Stimulated activated naive CD4-positive, alpha-beta T cell treated with Interleukin-2 at 50 U/mL for 16 hours (primary cell): ENCODE measurements at places on chromosomes 11 and 22.

- no peak for DNase-seq
These were observed 72.1 kb downstream of the ATXN10 start for GRCh38 chr22:45743687-45744086.

DNA sequence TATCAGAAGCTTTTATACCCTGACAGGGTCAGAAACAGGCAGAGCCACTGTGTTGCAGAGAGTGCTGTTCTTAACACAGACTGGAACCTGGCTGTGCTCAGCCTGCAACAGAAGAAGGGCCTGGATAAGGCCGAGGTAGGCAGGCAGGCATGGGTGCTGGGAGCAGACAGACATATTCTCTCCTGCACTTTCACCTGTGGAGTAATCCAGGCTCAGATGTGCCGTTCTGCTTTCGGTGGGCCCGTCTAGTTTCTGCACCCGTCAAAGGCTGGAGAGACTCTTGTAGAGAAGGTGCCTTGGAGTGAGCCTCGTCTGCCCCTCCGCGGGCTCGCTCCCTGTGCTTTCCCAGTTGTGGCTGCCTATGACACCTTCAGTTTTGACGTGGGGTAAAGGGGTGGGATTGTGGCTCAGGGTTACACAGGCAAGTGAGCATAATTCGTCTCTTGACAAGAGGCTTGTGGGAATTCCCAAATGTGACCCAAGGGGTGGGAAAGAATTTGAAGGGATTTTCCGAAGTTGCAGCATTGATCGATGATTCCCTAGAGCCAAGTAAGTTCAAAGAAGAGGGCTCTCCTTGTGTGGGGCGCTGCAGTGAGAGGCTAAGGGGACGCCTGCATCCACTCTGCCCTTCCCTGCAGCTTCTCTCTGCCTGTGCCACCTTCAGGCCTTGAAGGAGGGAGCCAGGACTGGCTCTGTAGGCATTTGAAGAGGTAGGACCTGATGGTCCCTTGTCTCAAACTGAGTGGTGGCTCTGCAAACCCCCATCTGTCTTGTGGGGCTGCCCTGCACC, 16.2 kb upstream of the ST3GAL4 start:
- DNase-seq: no peak

- no peak for DNase-seq
These were observed 85.7 kb downstream of the NECTIN1 start for GRCh38 chr11:119643212-119643875.

GRCh38 chr11:36492724-36493304, 17.3 kb downstream of the TRAF6 start:
- DNase-seq: no peak

- DNase-seq: no peak
These were observed 8.5 kb downstream of the TMEM258 start for GRCh38 chr11:61783717-61784505.

GRCh38 chr11:86185381-86185750, 59.2 kb upstream of the EED start:
- no peak for DNase-seq

DNA sequence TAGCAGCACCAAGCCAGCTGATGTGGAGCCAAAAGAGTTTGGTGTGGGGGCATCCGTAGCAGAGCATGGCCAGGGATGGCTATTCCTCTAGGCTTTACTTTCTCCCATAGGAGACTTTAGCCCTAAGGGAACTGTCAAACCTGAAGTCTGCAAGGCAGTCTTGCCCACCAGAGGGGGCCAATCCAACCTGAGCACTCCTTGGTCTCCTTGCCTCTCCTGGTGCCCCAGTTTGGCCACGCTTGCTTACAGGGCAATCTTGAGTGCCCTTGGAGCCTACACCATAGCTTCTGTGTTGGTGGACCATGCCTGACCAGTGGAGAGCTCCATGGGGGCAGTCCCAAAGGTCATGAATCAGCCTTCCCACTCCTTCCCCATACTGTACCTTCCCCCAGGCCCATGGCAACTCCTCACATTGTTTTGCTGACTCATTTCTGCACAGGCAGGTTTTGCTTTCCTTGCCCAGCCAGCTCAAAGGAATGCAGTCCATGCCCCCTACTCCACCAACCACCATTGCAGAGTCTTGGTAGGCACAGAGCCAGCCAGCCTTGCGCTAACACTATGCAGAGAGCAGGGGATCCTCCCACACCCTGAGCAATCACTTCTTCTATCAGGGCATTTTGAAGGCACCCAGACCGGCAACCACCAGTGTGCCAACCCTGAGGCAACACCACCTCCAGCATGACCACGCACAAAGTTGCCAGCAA, 1421.2 kb upstream of the RAG2 start:
- DNase-seq: no peak

- no peak for DNase-seq
These were observed 90.0 kb downstream of the BCR start for GRCh38 chr22:23270212-23270733.

DNA sequence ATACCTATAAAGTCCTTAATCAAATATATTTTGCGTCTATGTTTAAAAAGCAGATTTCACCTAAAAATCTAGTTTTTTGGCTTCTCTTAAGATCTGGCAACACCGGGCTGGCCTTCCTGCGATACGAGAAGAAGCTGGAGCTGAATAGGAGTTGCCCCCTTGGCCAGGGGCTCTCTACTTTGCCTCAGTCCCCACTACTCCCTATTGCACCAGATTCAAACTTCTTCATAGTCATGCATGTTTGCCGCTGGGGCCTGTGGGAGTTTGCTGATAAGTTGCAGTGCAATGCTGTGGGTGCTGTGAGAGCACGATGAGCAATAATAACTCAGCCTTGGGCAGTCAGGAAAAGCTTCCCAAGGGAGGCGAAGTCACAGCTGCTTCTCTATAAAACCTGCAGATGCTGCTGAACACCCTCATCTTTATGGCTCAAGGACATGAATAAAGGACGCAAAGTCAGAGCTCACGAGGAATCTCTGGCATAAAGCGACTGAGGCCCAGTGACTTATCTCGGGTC, 15.2 kb upstream of the EIF3D start:
- no peak for DNase-seq

GRCh38 chr22:19149991-19150390, at the start of gene GSC2:
GSC2 (minus strand) TSS chr22:19150292; CDS start chr22:19150283, 9 bp downstream.
- no peak for DNase-seq

GRCh38 chr11:2742611-2743426, 43.0 kb upstream of the KCNQ1OT1 start:
- no peak for DNase-seq

- DNase-seq: no peak
These were observed 21.6 kb upstream of the BBOX1 start for GRCh38 chr11:27018902-27019529.

GRCh38 chr11:29957431-29957830, 59.4 kb downstream of the KCNA4 start:
- DNase-seq: no peak

DNA sequence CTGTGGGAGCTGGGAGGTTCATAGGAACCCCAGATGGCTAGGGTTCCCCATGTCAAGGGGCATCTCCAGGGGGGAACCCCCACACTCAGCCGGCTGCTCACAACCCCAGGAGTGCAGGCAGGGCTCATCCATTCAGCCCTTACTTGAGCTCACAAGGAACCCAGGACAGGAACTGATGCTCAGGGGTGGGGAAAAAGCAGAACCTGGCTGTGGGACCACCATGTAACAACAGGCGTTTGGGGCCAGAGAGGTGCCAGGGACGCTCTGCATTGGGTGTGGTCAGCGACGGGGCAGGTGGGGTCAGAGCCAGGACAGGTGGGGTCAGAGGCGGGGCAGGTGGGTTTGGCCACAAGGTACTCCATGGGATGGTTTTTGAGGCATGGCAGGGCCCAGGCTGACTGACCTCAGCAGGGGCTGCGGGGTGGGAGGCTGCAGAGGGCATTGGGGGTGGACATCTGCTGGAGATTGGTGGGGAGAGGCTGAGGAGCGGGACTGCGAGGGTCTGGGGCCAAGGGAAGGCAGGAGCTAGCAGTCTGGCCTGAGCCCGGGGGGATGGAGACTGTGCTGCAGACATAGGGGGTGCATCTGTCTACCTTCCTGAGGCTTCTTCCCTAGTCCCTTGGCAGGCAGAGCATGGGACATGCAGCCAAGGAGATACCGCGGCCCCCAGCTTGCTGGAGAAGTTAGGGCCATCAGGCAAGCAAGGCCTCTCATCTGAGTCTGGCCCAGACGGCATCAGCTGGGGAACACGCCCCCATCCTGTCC, 34.0 kb upstream of the CARS1 start:
- no peak for DNase-seq

DNA sequence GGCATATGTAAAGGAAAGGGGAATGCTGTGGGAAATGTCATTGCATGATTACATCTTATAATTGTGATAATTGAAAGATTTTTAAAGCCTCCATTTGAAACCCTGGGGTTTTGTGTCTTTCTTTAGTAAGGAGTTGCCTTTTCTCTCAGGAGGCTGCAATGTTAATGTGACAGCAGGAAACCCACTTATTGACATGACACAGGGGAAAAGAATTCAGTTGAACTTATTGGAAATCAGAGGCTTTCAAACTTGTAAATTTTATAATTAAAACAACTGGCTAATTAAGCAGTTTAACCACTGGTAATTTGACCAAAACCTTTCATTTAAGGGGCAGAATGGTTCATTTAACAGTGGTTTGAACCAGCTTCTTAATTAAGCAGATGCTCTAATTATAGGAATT, 31.2 kb downstream of the MRPL48 start:
- DNase-seq: no peak

DNA sequence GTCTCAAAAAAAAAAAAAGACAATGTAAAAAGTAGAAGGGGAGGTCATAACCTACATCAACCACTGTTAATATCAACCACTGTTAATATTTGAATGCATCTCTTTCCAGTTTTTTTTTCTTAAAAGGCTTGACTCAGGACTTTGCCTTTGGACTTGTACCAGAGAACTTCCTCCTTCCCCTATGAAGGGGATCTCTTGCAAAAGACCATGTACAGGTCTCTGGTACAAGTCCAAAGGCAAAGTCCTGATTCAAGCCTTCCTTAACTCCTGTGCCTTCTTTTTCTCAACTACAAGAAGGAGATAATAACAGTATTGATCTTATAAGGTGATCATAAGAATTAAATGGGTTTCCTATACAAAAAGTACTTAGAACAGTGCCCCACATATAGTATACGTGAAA, 563.5 kb downstream of the BUD13 start:
- DNase-seq: no peak

DNA sequence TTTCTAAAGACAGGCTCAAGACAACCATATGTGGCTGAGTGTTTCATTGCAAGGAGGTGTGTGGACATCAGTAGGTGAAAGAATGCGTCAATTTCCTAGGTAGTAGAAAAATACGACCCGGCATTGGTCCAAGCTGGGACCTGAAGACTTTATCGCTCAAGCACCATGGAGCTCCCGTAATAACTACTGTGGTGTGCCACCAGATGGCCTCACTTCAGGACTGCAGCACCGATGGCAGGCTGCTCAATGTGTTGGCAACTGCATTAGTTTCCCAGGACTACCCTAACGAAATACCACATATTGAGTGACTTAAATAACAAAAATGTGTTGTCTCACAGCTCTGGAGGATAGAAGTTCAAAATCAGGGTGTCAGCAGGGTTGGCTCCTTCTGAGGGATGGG, 72.4 kb upstream of the FAT3 start:
- DNase-seq: no peak

DNA sequence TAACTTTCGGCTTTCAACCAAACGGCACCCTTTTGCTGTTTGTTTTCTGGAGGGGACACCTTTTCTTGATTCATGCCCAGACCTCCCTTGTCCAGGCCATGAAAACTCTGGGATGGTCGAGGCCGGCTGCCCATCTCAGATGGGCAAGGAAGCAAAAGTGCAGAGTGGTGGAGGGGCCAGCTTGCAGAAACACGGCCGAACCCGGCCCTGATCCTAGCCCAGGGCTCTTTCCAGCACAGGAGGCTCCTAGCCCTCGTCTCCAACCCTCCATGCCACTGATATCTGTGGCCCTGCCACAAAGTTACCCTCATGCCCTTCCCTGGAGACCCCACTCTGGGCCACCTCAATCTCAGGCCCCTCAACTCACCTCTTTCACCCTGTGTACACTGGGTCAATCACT, 18.9 kb upstream of the SLC22A12 start:
- no peak for DNase-seq

GRCh38 chr22:46390652-46391301, 55.3 kb downstream of the TRMU start:
- DNase-seq: no peak

DNA sequence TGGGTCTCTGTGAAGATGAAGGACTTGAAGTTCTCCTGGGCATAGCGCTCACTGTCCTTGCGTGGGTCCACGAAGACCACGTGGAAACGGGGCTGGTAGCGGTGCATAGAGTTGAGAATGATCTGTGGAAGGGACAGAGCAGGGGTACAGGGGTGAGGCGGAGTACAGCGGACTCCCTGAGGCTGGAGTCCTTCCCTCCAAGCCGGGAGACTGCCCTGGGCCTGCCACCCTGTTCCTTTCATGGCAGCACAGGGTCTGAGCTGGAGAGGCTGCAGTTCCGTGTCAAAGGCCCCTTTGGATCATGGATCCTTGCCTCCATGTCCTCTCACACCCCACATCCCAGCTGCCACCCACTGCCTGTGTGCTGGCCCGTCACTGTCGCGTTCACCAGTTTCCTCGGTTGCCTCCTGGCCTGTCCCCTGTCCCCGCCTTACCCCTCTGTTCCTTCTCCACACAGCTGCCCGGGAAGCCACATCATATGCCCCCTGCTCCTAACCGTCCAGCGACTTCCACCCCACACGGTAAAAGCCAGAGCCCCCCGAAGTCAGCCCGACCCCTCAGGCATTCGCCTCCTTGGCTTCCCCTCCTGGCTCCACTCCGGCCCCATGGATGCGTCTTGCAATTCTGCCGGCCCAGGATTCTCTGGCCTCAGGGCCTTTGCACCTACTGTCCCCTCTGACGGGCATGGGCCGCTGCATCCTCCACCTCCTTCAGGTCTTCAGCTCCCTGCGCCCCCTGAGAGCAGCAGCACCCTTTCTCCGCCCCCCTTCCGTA, 3.4 kb upstream of the NUDT8 start:
- no peak for DNase-seq

- no peak for DNase-seq
These were observed 10.4 kb downstream of the JAML start for GRCh38 chr11:118214210-118214914.

DNA sequence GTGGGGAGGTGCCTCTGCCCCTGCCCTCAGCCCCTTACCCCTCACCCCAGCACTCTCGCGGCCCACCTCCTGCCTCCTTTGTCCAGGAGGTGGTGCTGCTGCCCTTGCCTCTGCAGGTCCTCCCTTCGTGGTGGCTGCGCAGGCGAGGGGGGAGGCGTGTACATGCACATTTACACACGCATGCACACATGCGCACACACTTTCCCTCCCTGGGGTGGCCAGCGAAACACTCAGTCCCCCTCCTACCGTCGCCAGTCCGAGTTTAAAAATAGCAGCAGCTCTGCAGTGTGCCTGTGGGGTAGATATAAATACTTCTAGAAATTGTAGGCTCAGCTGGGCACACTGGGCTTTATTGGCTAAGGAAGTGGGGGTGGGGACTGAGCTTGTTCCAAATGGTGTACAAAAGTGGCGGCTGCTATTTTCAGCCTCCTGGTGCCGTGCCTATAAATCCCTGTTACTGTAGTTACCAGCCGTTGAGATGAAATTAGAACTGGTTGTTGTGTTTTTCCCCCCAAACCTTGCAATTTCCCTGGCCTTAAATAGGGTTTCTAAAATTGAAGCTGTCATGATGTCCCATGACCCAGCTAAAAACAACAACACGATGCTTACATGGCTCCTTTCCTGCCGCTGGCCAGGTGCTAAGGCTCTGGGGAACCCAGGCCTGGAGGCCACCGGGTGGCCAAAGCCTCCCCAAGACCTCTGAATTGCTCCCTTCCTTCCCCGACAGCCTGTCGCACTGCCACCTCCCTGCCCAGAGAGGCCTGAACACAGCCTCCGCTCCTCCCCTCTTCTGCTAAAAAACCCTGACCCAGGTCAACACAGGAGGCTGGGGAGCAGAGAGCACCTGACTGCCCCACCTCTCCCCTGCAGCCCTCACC, 12.4 kb downstream of the PICK1 start:
- DNase-seq: no peak
